ENCODE measurements at places on chromosomes 3 and 15.

GRCh38 chr3:15512166-15512565 is 9.3 kb downstream of the COLQ start:
- no peak for DNase-seq

- DNase-seq: no peak
Measured at GRCh38 chr15:70440416-70441138, 322.8 kb downstream of the UACA start.

DNA sequence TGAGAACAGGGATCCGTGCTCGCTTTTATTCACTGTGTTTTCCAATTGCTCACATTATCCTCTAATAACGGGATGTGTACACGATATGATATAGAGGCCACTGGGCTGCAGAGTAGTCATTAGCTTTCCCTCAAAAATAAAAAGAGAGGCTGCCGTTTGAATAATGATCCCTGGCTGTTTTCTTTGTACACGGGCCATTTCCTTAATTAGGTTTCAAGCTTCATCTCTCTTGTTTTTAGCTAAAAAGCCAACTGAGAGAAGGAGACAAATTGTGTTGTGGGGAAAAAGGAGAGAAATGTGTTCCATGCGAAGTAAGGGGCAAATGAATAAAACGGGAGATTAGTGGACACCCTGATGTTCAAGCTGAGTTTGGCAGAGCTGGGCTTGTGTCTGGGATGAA is 174.2 kb downstream of the CACNA2D3 start:
- DNase-seq: no peak

GRCh38 chr15:81781395-81781794 is 264.4 kb downstream of the MEX3B start:
- no peak for DNase-seq

GRCh38 chr15:73994912-73995622 is 551 bp downstream of the PML start:
- DNase-seq: no peak

- DNase-seq: no peak
Measured at GRCh38 chr15:87492321-87492720, 764.2 kb downstream of the NTRK3 start.

DNA sequence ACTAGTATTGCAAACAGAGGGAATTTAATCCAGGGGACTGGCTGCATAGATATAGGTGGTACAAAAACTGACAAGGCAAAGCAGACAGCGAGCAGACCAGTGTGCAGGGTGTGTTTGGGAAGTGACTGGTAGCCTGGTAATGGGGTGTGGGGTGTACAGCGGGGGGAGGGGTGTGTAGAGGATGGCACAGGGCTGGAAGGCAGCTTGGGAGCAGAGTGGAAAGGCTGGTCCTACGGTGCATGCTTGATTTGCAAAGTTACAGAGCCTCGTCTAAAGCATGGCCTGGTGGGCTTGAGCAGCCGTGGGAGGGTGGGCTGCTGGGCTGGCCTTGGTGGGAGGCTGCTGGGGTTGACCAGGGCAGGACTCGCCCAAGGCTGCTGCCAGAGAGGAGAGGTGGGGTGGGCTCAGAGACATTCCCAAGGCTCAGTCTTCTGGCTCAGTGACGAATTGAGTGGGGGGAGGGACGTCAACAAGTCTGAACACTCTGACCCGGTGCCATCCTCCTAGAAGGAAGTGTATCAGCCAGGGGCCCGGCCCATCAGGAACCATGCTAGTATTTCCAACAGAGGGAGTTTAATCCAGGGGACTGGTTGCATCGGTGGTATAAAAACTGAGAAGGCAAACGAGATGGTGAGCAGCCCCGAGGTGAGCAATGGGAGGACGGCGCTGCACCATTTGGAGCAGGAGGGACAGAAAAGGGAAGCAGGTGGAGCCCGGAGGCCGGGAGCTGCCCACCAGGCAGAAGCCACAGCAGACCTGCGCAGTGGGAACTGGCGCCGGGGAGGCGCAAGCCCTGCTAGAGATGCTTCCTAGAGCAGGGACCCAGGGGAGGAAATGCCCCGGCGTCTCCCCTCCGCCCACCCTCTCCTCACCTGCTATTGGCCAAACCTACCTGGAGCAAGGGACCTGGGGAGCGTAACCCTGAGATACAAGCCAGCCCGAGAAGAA is 29.2 kb downstream of the CPN2 start:
- no peak for DNase-seq

- DNase-seq: peak; percentile 56
Measured at GRCh38 chr3:170358042-170359010, 811 bp downstream of the SKIL start.

GRCh38 chr3:133970916-133971315 is 58.8 kb downstream of the SLCO2A1 start:
- DNase-seq: no peak

GRCh38 chr3:60809857-60810610 is 441.2 kb downstream of the FHIT start:
- no peak for DNase-seq

DNA sequence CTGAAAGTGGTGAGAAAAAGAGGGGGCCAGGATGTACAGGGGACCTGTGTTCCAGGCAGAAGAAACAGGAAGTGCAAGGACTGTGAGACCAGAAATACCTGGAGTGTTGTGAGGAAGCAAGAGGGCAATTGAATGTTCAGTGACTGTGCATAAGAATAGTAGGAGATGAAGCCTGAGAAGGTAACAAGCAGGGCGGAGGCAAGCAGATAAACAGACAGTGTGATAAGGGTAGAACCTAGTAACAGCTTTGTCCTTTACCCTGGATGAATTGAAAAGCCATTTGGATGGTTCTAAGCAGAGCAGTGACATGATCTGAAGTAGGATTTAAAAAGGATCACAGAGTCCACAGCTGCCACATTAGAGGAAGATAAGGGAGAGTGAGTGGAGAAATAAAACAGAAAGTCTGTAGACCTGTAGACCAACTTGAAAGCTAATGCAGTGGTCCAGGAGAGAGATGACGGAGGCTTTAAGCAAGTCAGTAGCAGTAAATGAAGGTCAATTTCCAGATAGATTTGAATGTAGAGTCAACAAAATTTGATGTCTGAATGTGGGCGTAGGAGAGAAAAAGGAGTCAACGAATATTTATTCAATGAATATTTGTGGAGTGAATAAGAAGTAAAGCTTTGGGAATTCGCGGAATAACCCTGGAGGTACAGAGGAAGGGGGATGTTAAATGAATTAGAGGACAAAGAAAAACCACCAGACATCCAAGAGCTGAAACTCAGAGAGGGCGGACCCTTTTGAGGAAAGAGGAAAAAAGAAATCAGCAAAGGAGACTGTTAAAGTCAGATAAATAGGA is 4.2 kb upstream of the PLOD2 start:
- DNase-seq: no peak

DNA sequence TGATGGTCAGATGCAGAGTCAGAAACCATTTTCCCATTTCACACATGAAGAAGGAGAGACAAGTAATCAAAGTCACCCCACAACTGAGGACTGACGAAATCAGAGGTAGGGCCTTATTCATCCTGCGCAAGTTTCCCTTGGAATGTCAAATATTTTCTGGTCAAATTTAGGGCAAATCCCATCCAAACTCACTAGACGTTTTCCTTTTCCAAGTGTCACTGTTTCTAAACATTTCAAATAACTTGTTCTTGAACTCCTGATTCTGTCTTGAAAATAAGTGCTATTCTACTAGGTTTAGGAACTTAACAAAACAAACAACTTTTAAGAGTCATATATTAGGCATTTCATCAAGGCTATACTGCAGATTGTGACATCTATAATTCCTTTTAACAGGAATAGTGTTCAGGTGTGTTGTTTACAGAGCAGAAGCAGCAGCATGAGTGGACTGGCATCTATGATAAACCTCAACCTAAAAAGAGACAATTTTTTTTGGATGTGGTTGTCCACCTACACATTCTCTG is 40.7 kb downstream of the SUMF1 start:
- no peak for DNase-seq

DNA sequence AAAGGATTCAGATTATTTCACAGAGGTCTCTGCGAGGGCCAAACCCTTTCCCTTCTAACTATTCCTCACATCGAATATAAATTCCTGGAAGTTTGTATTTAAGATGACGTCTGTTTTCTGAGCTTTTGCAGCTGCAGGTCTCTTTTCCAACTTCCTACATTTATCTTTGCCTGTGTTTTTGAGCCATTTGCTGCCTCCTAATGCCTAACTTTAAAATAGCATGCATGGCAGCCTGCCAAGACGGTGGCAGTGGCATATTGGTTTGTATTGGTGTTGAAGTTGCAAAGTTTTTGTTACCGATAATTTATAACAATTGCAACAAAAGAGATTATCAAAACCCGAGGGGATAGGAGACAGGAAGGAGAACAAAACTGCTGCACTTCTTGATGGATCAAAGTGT is 187.1 kb upstream of the DNAJC19 start:
- DNase-seq: no peak

DNA sequence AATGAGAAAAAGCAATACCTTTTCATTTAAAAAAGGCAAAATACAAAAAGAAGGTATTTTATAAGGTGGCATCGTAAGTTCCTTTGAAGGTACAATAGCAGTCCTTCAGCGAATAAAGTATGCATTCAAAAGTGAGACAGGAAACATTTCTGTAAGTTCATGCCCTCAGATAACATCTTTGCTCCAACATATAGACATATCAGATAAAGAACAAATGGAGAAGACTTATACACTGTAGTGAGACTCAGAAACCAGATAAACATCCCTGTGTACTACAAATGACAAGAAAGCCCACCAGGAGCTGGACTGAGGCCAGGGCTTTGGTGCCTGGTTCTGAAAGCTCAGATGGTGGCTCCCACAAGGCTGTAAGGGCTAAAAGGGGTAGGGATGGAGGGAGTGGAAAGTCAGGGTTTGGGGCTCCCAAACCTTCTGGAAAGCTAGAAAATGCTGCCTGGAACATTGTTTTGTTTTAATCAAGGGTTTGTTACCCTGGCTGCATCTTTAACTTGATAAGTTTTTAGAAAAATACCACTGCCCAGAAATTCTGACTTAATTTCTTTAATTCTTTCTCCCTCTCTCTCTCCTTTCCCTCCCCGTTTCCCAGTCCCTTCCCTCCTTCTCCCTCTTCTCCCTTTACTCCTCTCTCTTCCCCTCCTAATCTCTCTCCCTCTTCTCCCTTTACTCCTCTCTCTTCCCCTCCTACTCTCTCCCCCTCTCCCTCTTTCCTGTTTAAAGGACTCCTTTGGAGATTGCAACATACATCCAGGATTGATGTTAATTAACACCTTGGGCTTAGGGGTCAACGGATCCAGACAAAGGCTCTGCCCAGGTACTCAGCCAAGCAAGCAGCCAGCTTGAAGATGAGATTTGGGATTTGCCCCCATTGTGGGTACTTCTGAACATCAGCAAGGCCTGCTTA is 126.1 kb downstream of the AQP9 start:
- DNase-seq: no peak

DNA sequence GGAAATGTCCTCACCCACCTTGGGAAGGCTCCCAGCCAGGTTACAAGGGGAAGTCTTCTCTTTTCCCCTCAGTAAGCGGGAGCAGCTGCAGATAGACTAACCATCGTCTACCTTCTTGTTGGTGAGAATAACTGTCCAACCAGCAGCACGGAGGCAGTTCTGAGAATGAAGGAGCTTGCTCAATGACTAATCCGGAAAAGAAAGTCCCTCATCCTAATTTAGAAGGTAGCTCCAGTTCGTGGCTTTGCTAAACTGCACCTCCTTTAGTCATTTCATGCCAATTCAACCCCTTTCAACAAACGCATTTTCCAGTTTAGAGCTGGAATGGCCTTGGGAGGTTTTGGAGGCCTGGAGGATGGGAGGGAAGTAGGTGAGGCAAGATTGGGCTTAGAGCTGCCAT is 527.4 kb upstream of the PROK2 start:
- no peak for DNase-seq

DNA sequence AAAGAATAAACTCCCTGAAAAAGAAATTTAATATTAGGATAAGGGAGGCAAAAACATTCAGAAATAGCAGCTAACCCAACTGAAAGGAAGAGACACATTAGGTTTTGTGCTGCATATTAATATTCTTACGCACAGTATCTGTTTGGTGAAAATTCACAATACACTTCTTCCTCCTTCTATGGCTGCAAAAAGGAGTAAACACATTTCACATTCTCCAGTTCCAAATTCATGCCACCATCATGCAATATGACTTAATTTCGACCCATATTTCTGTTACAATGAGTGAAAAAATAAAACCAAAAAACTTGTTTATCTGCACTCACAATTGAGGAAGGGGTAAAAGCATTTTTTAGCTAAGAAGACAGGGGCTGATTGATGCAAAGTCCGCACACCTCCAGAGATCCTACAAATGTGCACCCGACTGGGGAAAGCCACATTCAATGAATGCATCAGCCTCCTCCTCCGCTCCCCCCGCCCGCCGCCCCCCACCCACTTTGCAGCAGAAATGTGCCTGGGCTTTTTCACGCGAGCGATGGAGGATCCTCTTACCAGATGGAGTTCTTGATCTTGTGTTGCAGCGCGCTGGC is 1.0 kb downstream of the RFX7 start:
- no peak for DNase-seq

DNA sequence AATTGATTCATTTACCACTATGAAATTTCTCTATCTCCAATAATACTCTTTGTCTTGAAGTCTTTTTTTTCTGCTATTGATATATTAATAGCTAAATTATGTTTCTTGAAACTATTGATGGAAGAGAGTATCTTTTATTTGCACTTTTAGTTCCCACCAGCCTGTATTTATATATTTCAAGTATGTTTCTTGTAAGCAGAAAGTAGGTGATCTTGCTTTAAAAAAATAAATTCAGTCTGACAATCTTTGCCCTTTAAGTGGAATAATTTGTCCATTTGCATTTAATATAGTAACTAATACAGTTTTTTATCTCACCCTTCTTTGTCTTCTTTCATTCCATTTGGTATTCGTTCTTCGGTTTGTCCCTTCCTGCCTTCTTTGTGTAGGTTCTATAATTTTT is 790.5 kb downstream of the MCTP2 start:
- DNase-seq: no peak

GRCh38 chr3:142210144-142210543 is 15.2 kb downstream of the GK5 start:
- no peak for DNase-seq

GRCh38 chr3:141430316-141430715 is 56.5 kb upstream of the RASA2 start:
- DNase-seq: no peak

DNA sequence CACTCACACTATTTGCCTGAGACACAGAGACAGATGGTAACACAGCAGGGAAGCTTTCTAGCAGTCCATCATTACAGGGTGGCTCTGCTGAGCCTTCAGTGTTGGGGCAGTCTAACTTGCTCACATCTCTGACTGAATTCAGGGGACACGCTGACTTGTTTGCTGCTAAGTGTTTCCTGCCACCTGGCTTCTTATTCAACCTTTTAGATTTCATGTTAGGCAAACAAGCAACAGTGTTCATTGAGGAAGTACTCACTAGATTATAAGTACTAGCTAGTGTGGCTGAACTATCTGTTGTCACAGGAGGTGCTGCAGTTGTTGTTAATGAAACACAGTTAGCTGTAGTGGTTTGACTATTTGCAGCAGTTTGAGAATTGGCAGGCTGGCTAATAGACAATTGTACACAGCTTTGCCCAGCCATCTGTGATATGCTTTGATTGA is 37.3 kb downstream of the USF3 start:
- no peak for DNase-seq

GRCh38 chr3:54557538-54558428 is 370.1 kb downstream of the LRTM1 start:
- no peak for DNase-seq

- no peak for DNase-seq
Measured at GRCh38 chr3:58169371-58169770, 41.4 kb downstream of the DNASE1L3 start.

All from GOT3 (cell line).